Spinal cord (tissue), 10 donors: ENCODE measurements at places on chromosomes 4 and X. TPM values are rescaled to one million over a fixed set of nuclear protein-coding genes. Genes with fewer than 3 reads are reported as not detected.
A peak's percentile ranks its signal among the peaks of the same experiment; 100 is the strongest.

- H3K4me3 ChIP-seq, result peak overlapping the region; percentile 85
- peaks cover 55% of the 10 kb centered on the region for H3K4me1 ChIP-seq
- H3K27ac ChIP-seq, result peak overlapping the region; percentile 96
- peaks cover 18% of the 10 kb centered on the region for H3K36me3 ChIP-seq
Measured at GRCh38 chr4:3291969-3292570, 751 bp upstream of the RGS12 start.

The FAM241A gene
- total RNA-seq, result 1.7 TPM

DNA sequence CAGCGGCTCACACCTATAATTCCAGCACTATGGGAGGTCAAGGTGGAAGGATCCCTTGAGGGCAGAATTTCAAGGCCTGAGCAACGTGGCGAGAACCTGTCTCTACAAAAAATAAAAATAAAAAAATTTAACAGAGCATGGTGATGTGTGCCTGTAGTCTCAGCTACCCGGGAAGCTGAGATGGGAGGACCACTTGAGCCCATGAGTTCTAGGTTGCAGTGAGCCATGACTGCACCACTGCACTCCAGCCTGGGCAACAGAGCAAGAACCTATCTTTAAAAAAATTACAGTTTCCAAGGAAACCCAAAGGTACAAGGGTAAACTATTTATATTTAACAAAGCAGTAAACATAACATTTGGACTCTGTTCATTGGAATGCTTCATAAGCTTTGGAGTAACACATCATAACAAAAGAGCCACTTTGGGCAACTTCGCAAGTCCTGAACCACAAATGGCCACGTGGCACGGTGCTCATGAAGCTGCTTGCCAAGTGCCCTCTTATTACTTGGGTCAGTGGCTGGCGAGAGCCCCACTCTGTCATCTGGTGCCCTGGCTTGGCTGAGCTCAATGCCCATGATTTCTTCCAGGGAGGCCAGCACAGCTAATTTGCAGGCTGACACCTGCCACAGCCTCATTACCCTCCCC lies 165.6 kb downstream of the SH3KBP1 start:
- DNase-seq, result no peak
- peaks cover 9% of the 10 kb centered on the region for H3K4me1 ChIP-seq
- H3K36me3 ChIP-seq, result no peaks in the 10 kb centered on the region
- H3K4me3 ChIP-seq, result no peak overlapping the region
- H3K27me3 ChIP-seq, result peaks cover 2% of the 10 kb centered on the region

The ZNF185 gene
- 8.9 TPM for total RNA-seq

The ATP11C gene
- total RNA-seq, result 50.4 TPM

- H3K4me3 ChIP-seq, result no peak overlapping the region
- DNase-seq, result no peak
- no peaks in the 10 kb centered on the region for H3K4me1 ChIP-seq
- no peak overlapping the region for H3K27ac ChIP-seq
Measured at GRCh38 chrX:52271206-52271605, 86.5 kb downstream of the MAGED4 start.

- H3K27me3 ChIP-seq, result peaks cover 21% of the 10 kb centered on the region
Measured at GRCh38 chrX:45145492-45146215, 55.0 kb downstream of the DIPK2B start.

The SRD5A3 gene
- 17.0 TPM for total RNA-seq

- no peak for DNase-seq
- no peak overlapping the region for H3K27ac ChIP-seq
- H3K27me3 ChIP-seq, result no peaks in the 10 kb centered on the region
Measured at GRCh38 chrX:71195964-71196649, 26.9 kb upstream of the GJB1 start.

The VCX3B gene
- total RNA-seq, result not detected

The ENPEP gene
- total RNA-seq, result 13.2 TPM

The MTCP1 gene
- total RNA-seq, result 24.9 TPM

The WWC2 gene
- 33.4 TPM for total RNA-seq

The CENPE gene
- 9.1 TPM for total RNA-seq

GRCh38 chrX:47723689-47724088 lies 64.7 kb upstream of the UXT start:
- H3K4me1 ChIP-seq, result no peaks in the 10 kb centered on the region
- no peak overlapping the region for H3K27ac ChIP-seq
- no peaks in the 10 kb centered on the region for H3K27me3 ChIP-seq
- DNase-seq, result no peak
- no peaks in the 10 kb centered on the region for H3K36me3 ChIP-seq
- H3K4me3 ChIP-seq, result no peak overlapping the region

GRCh38 chrX:44975666-44976263 lies 102.8 kb downstream of the KDM6A start:
- H3K4me1 ChIP-seq, result no peaks in the 10 kb centered on the region
- no peak overlapping the region for H3K4me3 ChIP-seq
- no peak for DNase-seq
- no peaks in the 10 kb centered on the region for H3K36me3 ChIP-seq
- no peaks in the 10 kb centered on the region for H3K27me3 ChIP-seq
- no peak overlapping the region for H3K27ac ChIP-seq

The ABCB7 gene
- 25.0 TPM for total RNA-seq

The FUNDC1 gene
- total RNA-seq, result 31.0 TPM

The CYTL1 gene
- 4.2 TPM for total RNA-seq

GRCh38 chrX:2468261-2469195 lies 32.2 kb downstream of the DHRSX start:
- no peaks in the 10 kb centered on the region for H3K4me1 ChIP-seq
- no peak overlapping the region for H3K4me3 ChIP-seq
- no peak for DNase-seq
- H3K36me3 ChIP-seq, result no peaks in the 10 kb centered on the region
- H3K27ac ChIP-seq, result no peak overlapping the region

The SYTL4 gene
- total RNA-seq, result 33.7 TPM

GRCh38 chrX:6266041-6266440 lies 37.4 kb upstream of the NLGN4X start:
- no peaks in the 10 kb centered on the region for H3K36me3 ChIP-seq
- no peak overlapping the region for H3K27ac ChIP-seq
- H3K27me3 ChIP-seq, result no peaks in the 10 kb centered on the region
- no peak for DNase-seq

The TCEAL7 gene
- total RNA-seq, result 142 TPM

DNA sequence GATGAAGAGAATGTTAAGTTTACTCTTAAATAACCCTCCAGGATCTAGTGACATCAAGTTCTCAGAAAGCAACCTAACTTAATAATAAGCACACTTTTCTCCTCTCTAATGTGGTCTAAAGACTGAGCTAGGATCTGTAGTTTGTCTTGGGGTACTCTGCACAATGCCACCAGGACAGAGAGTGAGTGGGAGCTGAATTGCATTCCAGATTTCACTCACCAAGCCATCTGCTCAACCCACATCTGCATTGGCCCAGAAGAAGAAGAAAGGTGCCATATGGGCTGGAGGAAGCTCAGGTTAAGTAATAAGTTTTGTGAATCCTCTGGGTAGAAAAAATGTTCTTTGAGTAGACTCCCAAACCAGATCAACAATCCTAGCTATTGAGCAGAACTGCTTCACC lies 384.6 kb downstream of the PPP3CA start:
- no peaks in the 10 kb centered on the region for H3K27me3 ChIP-seq
- no peaks in the 10 kb centered on the region for H3K4me1 ChIP-seq
- no peak overlapping the region for H3K4me3 ChIP-seq

- DNase-seq, result no peak
- H3K36me3 ChIP-seq, result peaks cover 8% of the 10 kb centered on the region
- no peaks in the 10 kb centered on the region for H3K27me3 ChIP-seq
- H3K4me1 ChIP-seq, result peaks cover 3% of the 10 kb centered on the region
Measured at GRCh38 chr4:147682755-147683154, 1.2 kb downstream of the PRMT9 start.

GRCh38 chr4:169293343-169294176 lies 22.8 kb upstream of the SH3RF1 start:
- no peaks in the 10 kb centered on the region for H3K4me1 ChIP-seq
- DNase-seq, result no peak
- H3K27me3 ChIP-seq, result no peaks in the 10 kb centered on the region
- no peak overlapping the region for H3K27ac ChIP-seq
- H3K4me3 ChIP-seq, result no peak overlapping the region

DNA sequence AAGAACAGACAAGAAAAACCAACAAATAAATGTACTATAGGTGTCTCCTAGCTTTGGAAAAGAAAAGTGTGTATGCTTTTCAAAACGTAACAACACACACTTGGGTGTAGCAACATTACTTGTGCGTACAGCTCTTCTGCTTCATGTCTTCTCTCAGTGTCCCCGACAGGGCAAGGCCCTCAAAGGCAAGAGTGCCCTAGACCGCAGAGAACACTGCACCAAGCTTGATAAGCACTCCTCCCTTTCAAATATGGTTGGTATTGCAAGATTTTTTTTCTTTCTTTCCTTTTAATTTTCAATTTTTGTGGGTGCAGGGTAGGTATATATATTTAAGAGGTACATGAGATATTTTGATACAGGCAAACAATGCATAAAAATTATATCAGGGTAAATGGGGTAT lies 106.8 kb downstream of the EIF4E start:
- H3K36me3 ChIP-seq, result no peaks in the 10 kb centered on the region
- no peaks in the 10 kb centered on the region for H3K27me3 ChIP-seq
- H3K4me3 ChIP-seq, result no peak overlapping the region
- no peak for DNase-seq
- H3K27ac ChIP-seq, result no peak overlapping the region
- H3K4me1 ChIP-seq, result no peaks in the 10 kb centered on the region

The HSD17B13 gene
- total RNA-seq, result 1.5 TPM

The GAGE2A gene
- not detected for total RNA-seq

DNA sequence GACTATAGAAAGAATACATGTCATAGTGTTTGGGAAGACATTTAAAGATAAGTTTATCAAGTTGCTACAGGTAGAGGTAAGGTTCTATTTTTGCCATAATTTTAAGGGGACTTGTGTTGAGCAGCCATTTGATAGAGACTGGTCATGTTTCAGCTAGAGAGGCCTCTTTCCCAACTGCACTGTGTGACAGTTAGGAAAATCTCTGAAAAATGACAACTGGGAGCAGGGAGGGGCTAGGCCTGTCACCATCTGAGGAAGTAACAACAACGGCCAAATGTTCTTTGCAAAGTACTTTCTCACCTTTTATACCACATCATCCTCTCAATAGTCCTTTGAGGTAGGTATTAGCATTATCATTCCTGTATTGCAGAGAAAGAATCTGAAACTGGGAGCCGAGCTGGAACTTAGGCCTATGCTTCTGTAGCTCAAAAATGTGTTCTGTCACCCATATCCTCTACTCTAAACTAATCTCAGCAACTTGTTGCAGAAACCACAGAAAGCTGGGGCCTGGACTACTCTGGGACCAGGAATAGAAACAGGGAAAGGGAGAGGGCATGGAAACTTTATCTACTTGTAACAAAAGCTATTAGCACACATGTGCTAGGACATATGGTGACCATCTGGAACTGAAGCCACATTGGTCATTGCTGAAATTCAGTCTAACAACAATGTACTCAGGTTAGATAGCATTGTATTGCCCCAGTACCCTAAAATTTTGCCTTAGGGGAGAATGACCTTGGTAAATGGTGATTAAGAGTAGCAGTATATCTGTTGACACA lies 198.9 kb downstream of the MID1IP1 start:
- H3K27me3 ChIP-seq, result peaks cover 2% of the 10 kb centered on the region
- H3K4me3 ChIP-seq, result no peak overlapping the region
- no peak for DNase-seq
- H3K4me1 ChIP-seq, result no peaks in the 10 kb centered on the region

DNA sequence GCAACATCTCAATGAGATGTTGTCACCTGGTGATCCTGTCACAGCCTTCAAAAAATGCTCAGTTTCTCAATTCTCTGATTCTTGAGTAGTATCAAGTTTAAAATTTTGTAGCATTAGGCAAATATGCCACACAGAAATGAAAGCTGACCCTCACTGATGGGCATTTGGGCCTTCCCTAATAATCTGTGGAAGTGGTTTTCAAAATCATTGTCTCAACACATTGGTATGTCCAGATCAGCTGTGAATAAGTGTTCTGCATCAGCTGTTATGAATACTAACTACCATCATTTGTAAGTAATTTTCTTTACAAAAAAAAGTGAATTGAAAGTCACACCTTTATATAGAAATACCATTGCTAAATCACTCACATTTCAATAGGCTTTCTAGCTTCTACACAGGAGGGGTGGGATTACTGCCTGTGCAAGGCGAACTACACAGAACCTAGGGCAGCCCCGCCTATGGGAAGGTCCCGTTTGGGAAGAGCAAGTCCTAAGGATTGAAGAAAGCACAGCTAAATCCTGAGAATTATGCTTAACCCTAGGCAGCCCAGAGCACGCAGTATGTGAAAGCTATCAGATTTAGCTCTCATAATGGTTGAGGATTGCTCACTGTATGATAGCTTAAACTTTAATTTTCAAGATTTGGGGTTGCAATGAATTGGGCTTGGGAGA lies 73.4 kb downstream of the GPC3 start:
- no peak overlapping the region for H3K4me3 ChIP-seq
- H3K27me3 ChIP-seq, result no peaks in the 10 kb centered on the region
- DNase-seq, result no peak
- H3K4me1 ChIP-seq, result no peaks in the 10 kb centered on the region

The LRRC66 gene
- total RNA-seq, result 0.88 TPM

The STPG2 gene
- 0.94 TPM for total RNA-seq

The PDLIM3 gene
- 56.9 TPM for total RNA-seq
